ENCODE measurements at places on chromosomes 2 and 18. TPM values are rescaled to one million over a fixed set of nuclear protein-coding genes. Genes with fewer than 3 reads are reported as not detected.

- no peak for DNase-seq
These were observed 1343.2 kb upstream of the LRRTM1 start for GRCh38 chr2:81647715-81648230.

DNA sequence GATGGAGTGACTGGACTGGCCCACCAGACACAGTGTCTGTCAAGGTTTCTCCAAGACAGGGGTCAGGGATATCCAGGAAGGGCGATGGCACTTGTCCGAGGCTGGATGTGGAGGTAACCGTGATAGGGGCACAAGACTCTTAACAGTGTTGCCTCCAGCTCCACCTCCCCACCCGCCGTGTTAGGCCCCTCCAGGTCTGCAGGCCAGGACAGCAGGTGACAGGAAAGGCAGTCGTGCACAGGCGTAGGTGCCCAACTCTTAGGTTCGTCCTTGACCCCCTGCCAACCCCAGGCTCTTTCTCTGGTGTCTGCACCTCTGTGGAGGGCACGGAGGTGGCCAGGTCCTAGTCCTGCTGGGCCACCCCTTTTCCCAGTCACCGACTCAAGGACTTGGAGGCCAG is 10.1 kb downstream of the ITM2C start:
- no peak for DNase-seq

DNA sequence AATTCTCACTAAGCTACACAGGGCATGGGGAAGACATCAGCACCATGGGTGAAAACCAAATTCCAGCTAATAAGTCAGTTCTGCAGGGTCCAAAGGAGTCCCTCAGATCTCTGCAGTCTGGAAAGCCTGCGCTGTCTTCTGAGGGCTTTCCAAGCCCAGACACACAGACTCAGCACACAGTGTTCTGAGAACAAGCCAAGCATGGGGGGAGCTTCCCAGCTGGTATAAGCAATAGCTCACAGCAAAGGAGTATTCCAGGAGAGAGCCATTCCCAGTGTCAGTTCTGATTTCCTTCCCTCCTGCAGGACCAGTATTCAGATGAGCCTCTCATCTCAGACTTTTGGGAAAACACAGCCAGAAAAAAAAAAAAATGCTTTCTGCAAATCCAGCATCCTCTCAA is 370.8 kb downstream of the TNS1 start:
- no peak for DNase-seq

- DNase-seq = no peak
These were observed 339.0 kb upstream of the LRRTM1 start for GRCh38 chr2:80643598-80643997.

- no peak for DNase-seq
These were observed 5.8 kb upstream of the PAX8 start for GRCh38 chr2:113284476-113284875.

DNA sequence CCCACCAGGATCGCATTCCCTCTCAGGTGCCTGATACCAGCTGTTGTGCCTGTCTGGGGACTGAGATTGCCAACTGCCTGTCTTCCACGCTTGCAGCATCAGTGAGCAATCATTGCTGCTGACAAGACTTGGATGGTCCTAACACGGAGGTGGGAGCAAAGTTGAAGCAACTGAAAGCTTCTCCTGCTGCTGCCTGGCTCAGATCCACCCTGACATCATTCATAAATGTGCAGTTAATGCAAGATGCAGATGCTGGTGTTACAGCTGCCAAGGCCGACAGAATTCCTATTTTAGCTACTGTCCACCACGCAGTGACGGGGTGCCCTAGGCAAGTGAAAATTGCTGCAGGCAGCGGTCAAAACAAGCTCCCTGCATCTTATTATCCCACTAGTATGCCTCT is 131.4 kb downstream of the VWC2L start:
- DNase-seq = no peak

DNA sequence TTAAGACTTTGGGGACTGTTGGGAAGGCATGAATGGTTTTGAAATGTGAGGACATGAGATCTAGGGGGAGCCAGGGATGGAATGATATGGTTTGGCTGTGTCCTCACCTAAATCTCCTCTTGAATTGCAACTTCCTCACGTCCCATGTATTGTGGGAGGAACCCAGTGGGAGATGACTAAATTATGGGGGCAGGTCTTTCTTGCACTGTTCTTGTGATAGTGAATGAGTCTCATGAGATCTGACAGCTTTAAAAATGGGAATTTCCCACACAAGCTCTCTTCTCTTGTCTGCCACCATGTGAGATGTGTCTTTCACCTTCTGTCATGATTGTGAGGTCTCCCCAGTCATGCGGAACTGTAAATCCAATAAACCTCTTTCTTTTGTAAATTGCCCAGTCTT is 11.5 kb upstream of the MBP start:
- no peak for DNase-seq

GRCh38 chr2:229221641-229222040 is 49.4 kb downstream of the PID1 start:
- DNase-seq = no peak

DNA sequence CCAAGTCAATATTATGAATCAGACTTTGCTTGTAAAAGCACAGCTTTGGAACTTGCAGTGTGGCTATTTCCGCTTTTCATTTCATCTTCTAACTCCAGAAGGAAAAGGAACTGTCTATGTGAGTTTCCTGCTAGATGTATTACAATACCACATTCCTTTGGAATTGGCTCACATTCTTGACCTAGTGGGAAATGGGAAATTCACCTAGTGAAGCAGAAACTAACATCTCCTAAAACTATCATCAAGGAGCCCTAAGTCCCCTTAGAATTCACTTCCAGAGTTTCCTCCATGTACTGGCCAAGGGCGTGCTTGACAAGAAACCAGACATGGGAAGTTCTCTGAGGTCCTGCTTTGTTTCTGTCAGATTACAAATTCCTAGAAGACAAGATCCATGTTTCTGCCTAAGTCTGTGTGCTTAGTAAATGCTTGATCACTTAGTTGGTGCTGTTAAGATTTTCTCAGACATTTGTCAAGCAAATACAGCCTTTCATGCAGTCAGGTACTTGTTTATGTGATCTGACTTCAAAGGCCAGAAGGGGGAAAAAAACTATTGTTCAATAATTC is 275.7 kb upstream of the FN1 start:
- DNase-seq = no peak

GRCh38 chr2:64713686-64714085 is 60.0 kb upstream of the SERTAD2 start:
- DNase-seq = no peak

- DNase-seq = no peak
These were observed 24.0 kb upstream of the SLC39A10 start for GRCh38 chr2:195632856-195633572.

GRCh38 chr18:433298-433697 is 67.2 kb downstream of the COLEC12 start:
- DNase-seq = no peak

GRCh38 chr18:23217781-23218180 is 82.5 kb downstream of the CABLES1 start:
- no peak for DNase-seq

DNA sequence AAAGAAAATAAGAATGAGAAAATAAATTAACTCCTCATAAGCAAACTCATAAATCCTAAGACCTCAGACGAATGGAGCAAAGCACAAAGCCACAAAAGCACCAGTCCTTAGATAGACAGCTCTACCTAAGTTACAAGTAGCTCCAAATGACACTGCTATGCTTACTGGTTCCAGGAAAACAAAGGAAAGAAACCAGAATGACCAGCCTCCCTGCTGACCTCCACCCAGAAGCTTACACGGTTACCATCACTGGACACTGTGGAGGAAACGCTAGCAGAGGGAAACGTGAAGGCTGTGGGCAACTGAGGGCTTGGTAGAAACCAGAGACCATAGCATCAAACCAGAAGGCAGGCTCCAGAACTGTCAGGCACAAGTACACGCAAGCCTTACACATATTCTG is 67.8 kb downstream of the STK39 start:
- no peak for DNase-seq

DNA sequence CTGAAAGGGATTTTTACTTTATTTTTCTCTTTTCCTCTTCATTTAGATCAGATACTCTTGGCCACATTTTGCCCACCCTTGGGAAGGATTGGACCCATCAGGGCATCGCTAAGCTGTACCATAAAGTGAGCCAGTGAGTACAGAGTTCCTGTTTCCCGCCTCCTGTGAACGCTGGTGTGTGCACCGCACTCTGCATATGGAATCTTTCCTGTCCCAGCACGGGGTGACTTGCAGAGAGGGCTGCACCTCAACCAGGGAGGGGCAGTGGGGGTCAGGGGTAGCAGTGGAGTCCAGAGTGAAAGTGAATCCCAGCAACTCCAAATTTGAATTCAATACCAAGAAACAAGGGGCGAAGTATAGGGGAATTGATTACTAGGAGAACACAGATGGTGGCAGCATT is 58.6 kb downstream of the LPIN1 start:
- DNase-seq = no peak

DNA sequence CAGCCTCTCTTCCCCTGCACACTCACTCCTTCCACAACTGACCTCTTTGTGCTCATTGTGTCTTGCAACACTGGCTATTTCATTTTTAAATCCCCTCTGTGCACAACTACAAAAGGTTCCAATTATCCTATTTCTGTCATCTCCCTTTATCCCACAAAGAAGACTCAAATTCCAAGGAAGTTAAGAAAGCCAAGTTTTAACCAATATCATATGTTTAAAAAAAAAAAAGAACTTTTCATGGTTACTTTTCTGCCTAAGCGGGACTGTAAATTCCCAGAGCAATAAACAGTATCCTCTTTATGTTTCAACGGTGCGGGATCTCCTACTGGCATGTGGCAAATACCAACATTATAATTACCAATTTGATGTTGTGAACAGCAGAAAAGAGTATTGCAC is 83.8 kb downstream of the DOCK10 start:
- DNase-seq = no peak

GRCh38 chr2:9230051-9230802 is 23.6 kb downstream of the ASAP2 start:
- DNase-seq = no peak

The PAIP2B gene
- total RNA-seq = 2.3 TPM

The ABCG5 gene
- not detected for total RNA-seq

The GALR1 gene
- total RNA-seq = not detected

The MEP1B gene
- not detected for total RNA-seq

The CD207 gene
- not detected for total RNA-seq

The TTN gene
- total RNA-seq = 0.83 TPM

The STARD6 gene
- total RNA-seq = not detected

The SERPINB7 gene
- not detected for total RNA-seq

The IL36RN gene
- total RNA-seq = not detected

Data from CD8-positive, alpha-beta memory T cell (primary cell).